ENCODE measurements at places on chromosomes 6 and 20.

- DNase-seq, result no peak
Measured at GRCh38 chr20:20719411-20719810, 7.0 kb upstream of the RALGAPA2 start.

GRCh38 chr20:58714923-58715351 lies 22.3 kb downstream of the NPEPL1 start:
- no peak for DNase-seq

GRCh38 chr6:39634646-39635341 lies 90.4 kb downstream of the KIF6 start:
- no peak for DNase-seq

GRCh38 chr6:25175196-25175595 lies 104.0 kb upstream of the CARMIL1 start:
- DNase-seq, result no peak

- DNase-seq, result no peak
Measured at GRCh38 chr6:85126485-85127167, 323.3 kb upstream of the NT5E start.

DNA sequence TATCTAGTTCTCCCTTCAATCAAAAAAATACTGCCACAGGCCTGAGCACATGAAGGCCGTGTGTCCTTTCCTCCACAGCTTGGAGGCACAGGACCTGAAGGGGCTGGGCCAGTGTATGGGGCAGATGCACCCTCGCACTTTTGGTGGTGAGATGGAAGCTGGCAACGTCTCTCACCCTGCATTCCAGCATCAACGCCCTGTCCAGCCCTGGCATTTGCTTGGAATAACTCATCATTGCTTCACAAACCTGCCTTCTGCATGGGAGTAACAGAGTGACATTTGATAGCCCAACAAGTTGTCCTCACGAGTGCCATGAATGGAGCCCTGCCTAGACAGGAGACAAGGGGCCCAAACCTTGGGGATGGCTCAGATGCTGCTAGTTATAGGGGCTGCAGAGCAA lies 257.9 kb downstream of the SMOC2 start:
- DNase-seq, result no peak

DNA sequence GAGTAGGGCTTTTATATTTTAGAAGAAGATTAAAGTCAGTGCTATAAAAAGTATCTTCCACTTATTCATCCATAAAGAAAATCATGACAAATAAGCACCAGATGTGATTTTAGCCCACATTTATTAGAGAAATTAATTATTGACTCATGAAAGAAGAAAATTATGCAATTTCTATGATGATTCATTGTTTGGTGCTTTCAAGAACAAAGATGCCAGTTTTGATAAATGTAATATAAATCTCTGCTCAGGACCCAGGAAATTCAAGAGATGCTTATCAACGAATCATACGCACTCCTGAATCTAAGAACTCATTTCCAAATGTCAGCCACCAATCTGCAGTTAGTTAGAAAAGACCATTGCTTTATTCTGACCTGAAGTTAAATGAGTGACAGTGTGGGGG lies 211.4 kb downstream of the ARHGAP18 start:
- no peak for DNase-seq

DNA sequence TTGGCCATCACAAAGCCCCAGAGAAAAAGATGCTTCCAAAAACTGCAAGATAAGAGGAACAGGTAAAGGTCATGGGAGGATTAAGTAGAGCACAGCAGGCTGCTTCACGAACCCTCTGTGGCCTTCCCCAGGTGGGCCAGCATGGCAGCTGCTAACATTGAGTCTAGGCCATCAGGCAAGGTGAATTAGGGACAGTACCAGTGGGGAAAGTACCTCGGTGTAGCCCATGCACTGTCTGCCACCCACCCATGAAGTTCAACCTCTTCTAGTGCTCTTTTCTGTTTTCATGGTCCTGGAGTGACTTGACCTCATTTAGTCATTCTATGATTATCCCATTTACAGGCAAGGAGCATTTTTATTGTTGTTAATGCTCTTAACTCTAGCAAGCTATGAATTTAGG lies 108.6 kb upstream of the DUSP22 start:
- DNase-seq, result no peak

DNA sequence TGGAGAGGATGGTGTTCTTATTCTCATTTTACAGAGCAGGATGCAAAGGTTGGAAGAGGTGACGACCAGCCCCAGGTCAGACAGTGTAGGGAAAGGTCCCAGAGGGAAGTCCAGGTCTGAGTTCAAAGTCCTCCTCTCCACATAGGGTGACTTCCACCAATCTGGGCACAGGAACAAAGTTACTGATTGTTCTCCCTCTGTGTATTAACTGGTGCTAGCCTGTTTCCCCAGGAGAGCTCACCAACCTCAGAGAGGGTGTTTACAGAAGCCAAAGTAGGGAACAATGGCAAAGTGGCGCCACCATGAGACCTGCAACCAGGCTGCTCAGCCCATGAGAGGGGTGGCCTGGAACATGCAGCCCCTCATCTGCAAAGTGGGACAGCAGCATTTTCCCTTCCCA lies 16.8 kb upstream of the SIRPB1 start:
- no peak for DNase-seq

- no peak for DNase-seq
Measured at GRCh38 chr6:15413466-15414234, 167.8 kb downstream of the JARID2 start.

DNA sequence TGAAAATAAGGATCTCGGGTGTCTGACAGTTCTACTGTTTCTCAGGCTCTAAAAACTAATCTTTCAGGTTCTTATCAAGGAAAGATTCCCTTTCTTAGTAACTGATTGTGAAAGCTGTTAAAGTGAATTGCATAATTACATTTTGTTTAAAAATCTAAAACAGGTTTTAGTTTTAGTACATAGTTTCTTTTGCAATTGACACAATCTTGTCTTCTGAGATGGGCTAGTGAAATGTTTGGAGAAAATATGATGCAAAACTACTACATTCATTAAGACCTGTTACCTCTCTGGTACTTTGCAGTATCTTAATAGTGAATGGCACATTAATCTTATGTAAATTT lies 298.4 kb downstream of the UTRN start:
- no peak for DNase-seq

- no peak for DNase-seq
Measured at GRCh38 chr6:160226118-160226591, 32.5 kb downstream of the SLC22A2 start.
